CD4-positive, alpha-beta memory T cell (primary cell): ENCODE measurements at places on chromosomes 3 and 15. TPM values are rescaled to one million over a fixed set of nuclear protein-coding genes. Genes with fewer than 3 reads are reported as not detected.
A peak's percentile ranks its signal among the peaks of the same experiment; 100 is the strongest.

DNA sequence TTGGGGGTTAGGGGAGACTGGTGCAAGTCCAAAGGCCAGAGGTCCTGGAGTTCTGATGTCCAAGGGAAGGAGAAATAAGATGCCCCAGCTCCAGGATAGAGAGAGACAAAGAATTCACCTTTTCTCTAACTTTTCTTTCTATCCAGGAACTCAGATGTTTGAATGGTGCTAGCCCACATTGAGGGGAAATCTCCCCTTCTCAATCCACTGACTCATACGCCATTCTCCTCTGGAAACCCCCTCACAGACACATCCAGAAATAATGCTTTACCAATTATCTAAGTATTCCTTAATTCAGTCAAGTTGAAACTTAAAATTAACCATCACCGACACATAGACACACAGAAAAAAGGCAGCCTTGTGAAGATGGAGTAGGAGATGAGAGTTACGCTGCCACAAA lies 1085.2 kb downstream of the NSUN3 start:
- no peaks in the 10 kb centered on the region for H3K27me3 ChIP-seq
- DNase-seq: no peak
- H3K27ac ChIP-seq: no peak overlapping the region

GRCh38 chr3:100748967-100749366 lies 39.7 kb downstream of the TFG start:
- DNase-seq: no peak
- H3K4me1 ChIP-seq: no peaks in the 10 kb centered on the region
- H3K27me3 ChIP-seq: no peaks in the 10 kb centered on the region
- H3K27ac ChIP-seq: no peak overlapping the region
- peaks cover 55% of the 10 kb centered on the region for H3K36me3 ChIP-seq

DNA sequence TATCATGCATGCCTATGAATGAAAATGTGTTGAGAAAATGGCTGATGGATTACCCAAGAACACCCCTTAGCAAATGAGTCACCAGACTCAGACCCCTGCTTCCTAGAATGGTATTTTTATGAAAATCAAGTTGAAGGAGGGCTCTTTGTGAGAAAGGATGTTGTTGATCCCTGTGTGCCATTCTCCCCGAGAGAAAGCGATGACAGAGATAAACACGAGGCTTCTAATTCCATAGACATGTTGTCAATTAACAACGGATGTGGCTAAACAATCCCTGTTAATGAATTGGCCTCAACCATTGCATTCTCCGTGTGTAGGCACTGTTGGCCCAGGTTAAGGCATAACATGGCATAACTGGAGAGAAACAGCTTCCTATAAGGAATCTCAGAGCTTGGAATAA lies 5.8 kb upstream of the OXTR start:
- H3K27me3 ChIP-seq: no peaks in the 10 kb centered on the region
- DNase-seq: no peak

DNA sequence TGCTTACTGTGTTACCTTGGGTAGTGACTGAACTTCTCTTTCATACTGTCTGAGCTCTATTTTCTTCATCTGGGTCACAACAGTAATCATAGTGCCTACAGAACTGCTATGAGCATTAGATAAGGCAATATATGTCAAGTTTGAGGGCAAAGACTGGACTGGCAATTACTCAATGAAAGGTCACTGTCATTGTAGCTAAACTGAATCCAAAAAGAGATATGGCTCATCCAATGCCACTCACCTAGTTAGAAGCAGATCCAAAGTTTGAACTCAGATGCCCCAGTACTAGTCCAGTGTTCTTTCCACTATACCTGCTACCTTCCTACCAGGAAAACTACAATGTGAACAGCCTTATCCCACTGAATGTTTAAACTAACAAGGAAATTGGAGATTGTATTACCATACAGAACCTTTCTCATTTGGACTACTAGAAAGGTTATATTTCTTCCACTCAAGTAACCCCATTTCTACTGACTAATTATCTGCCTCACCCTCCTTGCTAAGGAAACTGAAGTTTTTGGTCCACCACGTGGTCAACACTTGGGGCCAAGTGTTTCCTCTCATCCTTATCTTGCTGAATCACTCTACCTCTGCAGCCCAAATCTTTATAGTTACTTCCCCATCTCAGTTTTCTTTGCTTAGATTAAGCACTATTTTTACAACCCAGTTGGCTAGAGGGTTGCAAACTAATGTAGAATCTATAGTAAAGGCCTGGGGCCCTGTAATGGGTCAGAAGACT lies 202.3 kb upstream of the LPP start:
- H3K27me3 ChIP-seq: no peaks in the 10 kb centered on the region

GRCh38 chr15:64530918-64531317 lies 70.5 kb downstream of the ZNF609 start:
- no peak for DNase-seq
- H3K4me3 ChIP-seq: no peak overlapping the region
- H3K27me3 ChIP-seq: no peaks in the 10 kb centered on the region
- peaks cover 40% of the 10 kb centered on the region for H3K4me1 ChIP-seq
- H3K27ac ChIP-seq: no peak overlapping the region

- no peaks in the 10 kb centered on the region for H3K4me1 ChIP-seq
- no peak overlapping the region for H3K27ac ChIP-seq
- H3K4me3 ChIP-seq: no peak overlapping the region
- no peaks in the 10 kb centered on the region for H3K27me3 ChIP-seq
These were observed 224.5 kb downstream of the XXYLT1 start for GRCh38 chr3:195046441-195046840.

DNA sequence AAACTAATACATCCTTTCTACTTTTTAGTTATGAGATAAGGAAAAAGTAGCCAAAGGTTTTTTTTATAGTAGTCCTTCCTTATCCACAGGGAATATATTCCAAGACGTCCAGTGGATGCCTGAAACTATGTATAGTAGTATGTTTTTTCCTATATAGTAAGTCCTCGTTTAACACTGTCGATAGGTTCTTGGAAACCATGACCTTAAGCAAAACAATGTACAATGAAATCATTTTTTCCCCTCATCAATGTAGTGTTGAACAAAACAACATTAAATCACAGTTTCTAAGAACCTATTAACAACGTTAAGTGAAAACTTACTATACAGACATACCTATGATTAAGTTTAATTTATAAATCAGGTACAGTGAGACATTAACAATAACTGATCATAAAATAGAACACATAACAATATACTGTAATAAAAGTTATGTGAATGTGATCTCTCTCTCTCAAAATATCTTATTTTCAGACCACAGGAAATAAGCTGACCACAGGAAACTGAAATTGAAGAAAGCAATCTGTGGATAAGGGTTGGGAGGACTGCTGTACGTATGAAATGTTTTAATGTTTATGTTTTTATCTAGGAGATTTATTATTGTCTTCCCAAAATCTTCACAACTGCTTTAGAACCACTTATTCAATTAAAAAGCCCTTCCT lies 20.6 kb downstream of the COPS2 start:
- H3K27ac ChIP-seq: no peak overlapping the region
- H3K36me3 ChIP-seq: peaks cover 69% of the 10 kb centered on the region
- H3K27me3 ChIP-seq: no peaks in the 10 kb centered on the region
- H3K4me1 ChIP-seq: no peaks in the 10 kb centered on the region
- no peak for DNase-seq
- no peak overlapping the region for H3K4me3 ChIP-seq

Gene NIPA2
- polyA plus RNA-seq: 49.8 TPM

DNA sequence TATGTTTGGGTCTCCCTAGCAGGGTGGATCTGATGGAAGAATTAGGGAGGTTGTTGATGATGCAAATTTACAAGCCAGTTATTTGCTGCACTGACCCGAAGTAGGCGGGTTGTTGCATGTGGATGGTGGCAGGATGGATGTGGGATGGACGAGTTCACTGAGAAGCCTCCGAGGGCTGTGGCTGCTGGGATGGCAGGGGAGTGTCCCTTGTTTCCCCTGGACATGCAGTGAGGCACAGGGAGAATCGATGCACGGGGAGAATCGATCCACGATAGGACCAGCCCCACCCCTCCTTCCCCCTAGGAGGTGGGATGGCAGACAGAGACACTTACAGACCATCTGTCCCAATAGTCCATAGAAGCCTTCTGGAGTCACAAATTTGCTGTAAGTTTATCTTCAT lies 31.0 kb upstream of the KLF13 start:
- H3K27me3 ChIP-seq: peaks cover 4% of the 10 kb centered on the region
- no peaks in the 10 kb centered on the region for H3K4me1 ChIP-seq
- H3K4me3 ChIP-seq: no peak overlapping the region
- DNase-seq: no peak

DNA sequence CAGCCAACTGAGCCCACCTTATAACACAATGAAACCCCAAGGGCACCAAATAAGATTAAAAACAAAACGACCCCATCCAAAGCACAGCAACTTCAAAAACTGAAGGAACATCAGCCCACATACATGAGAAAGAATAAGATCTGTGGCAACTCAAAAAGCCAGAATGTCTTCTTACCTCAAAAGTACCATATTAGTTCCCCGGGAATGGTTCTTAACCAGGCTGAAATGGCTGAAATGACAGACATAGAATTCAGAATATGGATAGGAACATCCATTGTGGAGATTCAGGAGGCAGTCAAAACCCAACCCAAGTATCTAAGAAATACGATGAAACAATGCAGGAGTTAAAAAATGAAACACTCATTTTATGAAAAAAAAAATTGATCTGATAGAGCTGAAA lies 222.3 kb downstream of the SCAPER start:
- no peak for DNase-seq
- no peaks in the 10 kb centered on the region for H3K27me3 ChIP-seq
- no peak overlapping the region for H3K4me3 ChIP-seq
- H3K27ac ChIP-seq: no peak overlapping the region

- H3K36me3 ChIP-seq: no peaks in the 10 kb centered on the region
- no peaks in the 10 kb centered on the region for H3K27me3 ChIP-seq
- no peak for DNase-seq
- no peaks in the 10 kb centered on the region for H3K4me1 ChIP-seq
These were observed 381.2 kb downstream of the GABRB3 start for GRCh38 chr15:26391567-26392194.

DNA sequence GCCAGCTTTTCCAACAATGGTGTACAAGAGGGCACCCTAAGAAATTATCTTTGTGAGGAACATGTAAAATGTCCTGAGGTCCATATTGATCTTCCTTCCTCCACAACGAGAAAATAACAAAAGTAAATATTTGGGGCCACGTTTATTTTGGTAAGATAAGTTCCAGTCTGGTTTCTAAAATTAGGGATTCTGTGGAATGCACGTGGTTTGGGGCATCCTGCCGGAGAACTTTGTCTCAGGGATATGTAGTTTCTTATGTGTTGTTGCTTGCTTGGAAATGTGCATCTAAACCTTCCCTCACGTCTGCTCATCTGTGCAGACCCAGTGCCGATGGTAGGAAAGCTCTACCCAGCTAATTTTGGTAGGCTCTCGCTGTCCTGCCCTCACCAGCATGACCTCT lies 62.8 kb downstream of the CTDSPL start:
- DNase-seq: no peak
- H3K4me3 ChIP-seq: no peak overlapping the region
- no peaks in the 10 kb centered on the region for H3K4me1 ChIP-seq
- H3K27ac ChIP-seq: no peak overlapping the region
- no peaks in the 10 kb centered on the region for H3K36me3 ChIP-seq

Gene ACKR2
- not detected for polyA plus RNA-seq

- peaks cover 23% of the 10 kb centered on the region for H3K4me1 ChIP-seq
- peak overlapping the region; percentile 58 for H3K4me3 ChIP-seq
- no peaks in the 10 kb centered on the region for H3K27me3 ChIP-seq
- no peaks in the 10 kb centered on the region for H3K36me3 ChIP-seq
- DNase-seq: peak; percentile 21
- peak overlapping the region; percentile 70 for H3K27ac ChIP-seq
These were observed 472 bp downstream of the CHST14 start for GRCh38 chr15:40471105-40471807.

- no peaks in the 10 kb centered on the region for H3K27me3 ChIP-seq
- no peaks in the 10 kb centered on the region for H3K36me3 ChIP-seq
- no peaks in the 10 kb centered on the region for H3K4me1 ChIP-seq
These were observed 317.7 kb upstream of the TPRG1 start for GRCh38 chr3:188853856-188854771.

Gene DIPK2A
- polyA plus RNA-seq: 7.8 TPM

Gene GOLGA8T
- not detected for polyA plus RNA-seq

DNA sequence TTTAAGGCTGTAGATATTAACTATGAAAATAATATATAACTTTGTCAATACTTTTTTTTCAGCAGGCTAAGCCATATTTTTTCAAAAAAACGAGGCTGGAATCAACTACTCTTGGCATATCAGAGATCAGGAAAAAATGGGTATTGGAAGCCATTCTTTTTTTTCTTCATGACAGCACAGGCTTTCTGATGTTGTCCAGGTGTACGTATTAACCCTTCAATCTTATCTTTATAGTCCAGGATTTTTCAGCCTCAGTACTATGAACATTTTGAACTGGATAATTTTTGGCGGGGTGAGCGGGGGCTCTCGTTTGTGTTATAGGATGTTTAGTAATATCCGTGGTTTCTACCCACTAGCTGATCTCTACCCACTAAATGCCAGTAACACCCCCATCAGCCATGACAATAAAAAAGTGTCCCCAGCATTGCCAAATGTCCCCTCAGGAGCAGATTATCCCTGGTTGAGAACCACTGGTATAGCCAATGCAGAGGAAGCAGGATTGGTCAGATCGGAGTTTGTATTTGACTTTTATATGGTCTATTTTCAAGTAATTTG lies 52.0 kb downstream of the PLCL2 start:
- H3K36me3 ChIP-seq: no peaks in the 10 kb centered on the region
- DNase-seq: no peak
- H3K27ac ChIP-seq: no peak overlapping the region
- no peaks in the 10 kb centered on the region for H3K27me3 ChIP-seq

- no peak overlapping the region for H3K27ac ChIP-seq
- no peaks in the 10 kb centered on the region for H3K4me1 ChIP-seq
- DNase-seq: no peak
- no peaks in the 10 kb centered on the region for H3K36me3 ChIP-seq
- H3K4me3 ChIP-seq: no peak overlapping the region
These were observed 1393.6 kb downstream of the SI start for GRCh38 chr3:163684651-163685050.

- no peak overlapping the region for H3K4me3 ChIP-seq
- no peak overlapping the region for H3K27ac ChIP-seq
- no peak for DNase-seq
- H3K36me3 ChIP-seq: no peaks in the 10 kb centered on the region
- no peaks in the 10 kb centered on the region for H3K4me1 ChIP-seq
These were observed 52.1 kb downstream of the TMEM212 start for GRCh38 chr3:171895291-171895690.

DNA sequence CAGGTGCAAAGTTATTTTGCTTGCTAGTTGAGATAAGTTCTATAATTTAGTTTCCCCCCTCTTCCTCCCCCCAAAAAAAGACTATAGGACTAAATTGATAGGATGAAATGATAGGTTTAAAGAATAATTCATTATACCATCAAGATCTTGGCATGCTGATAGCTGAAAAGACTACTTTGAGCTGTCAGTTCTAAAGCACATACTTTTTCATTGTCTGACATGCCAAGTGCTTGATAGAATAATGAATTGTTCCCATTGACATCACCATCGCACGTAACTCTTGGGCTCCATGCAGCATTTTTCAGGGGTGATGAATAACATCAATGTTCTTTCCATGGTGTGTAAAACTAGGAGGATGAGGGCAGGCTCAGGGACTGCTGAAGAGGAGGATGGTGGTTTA lies 32.3 kb upstream of the TAFA4 start:
- no peaks in the 10 kb centered on the region for H3K27me3 ChIP-seq

Gene FEZF2
- polyA plus RNA-seq: not detected

- no peak overlapping the region for H3K27ac ChIP-seq
- H3K27me3 ChIP-seq: no peaks in the 10 kb centered on the region
- H3K36me3 ChIP-seq: no peaks in the 10 kb centered on the region
- no peak overlapping the region for H3K4me3 ChIP-seq
- no peaks in the 10 kb centered on the region for H3K4me1 ChIP-seq
These were observed 170.5 kb upstream of the TBL1XR1 start for GRCh38 chr3:177367788-177368187.

- no peak overlapping the region for H3K27ac ChIP-seq
- DNase-seq: no peak
- no peaks in the 10 kb centered on the region for H3K27me3 ChIP-seq
- H3K4me1 ChIP-seq: peaks cover 5% of the 10 kb centered on the region
These were observed 227.8 kb upstream of the LYSMD4 start for GRCh38 chr15:99961011-99961441.

Gene ACAD9
- 12.9 TPM for polyA plus RNA-seq
